ENCODE measurements at places on chromosomes 6 and 20.
A peak's percentile ranks its signal among the peaks of the same experiment; 100 is the strongest.

GRCh38 chr6:118768904-118769325 lies 117.5 kb upstream of the CEP85L start:
- peak; percentile 8 for DNase-seq

GRCh38 chr6:67687396-67687795 lies 947.7 kb upstream of the ADGRB3 start:
- no peak for DNase-seq

- no peak for DNase-seq
These were observed 42.0 kb upstream of the KIF16B start for GRCh38 chr20:16615199-16615598.

- DNase-seq = no peak
These were observed 30.7 kb downstream of the ADGRG6 start for GRCh38 chr6:142332393-142333098.

DNA sequence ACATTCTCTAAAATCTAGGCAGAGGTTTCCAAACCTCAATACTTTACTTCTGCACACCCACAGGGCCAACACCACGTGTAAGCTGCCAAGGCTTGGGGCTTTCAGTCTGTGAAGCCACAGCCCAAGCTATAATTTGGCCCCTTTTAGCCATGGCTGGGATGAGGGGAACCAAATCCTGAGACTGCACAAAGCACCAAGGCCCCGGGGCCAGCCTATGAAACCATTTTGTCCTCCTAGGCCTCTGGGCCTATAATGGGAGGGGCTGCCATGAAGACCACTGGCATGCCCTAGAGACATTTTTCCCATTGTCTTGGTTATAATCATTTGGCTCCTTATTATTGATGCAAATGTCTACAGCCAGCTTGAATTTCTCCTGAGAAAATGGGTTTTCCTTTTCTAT lies 513.0 kb upstream of the ADGRB3 start:
- DNase-seq = no peak

- DNase-seq = no peak
These were observed 35.4 kb downstream of the GCNT2 start for GRCh38 chr6:10556589-10556988.

- DNase-seq = no peak
These were observed 96.8 kb downstream of the PSMG4 start for GRCh38 chr6:3355358-3356055.

DNA sequence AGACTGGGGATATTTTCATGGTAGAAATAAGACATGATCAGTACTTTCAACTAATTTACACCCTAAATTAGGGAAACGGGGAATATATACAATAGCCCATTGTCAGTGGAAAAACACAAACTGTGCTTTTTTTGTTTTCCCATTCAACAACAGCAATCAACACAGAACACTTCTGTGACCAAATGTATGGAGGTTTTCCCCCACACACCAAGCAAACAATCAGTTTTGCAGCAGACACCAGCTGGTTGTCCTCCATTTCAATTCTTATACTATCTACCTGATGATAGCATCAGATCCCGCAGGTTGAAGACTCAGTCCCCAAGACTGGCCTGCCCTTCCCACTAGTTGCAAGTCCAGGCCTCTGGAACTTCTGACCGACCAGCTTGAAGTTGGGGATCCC lies 4.5 kb downstream of the HINT3 start:
- no peak for DNase-seq

DNA sequence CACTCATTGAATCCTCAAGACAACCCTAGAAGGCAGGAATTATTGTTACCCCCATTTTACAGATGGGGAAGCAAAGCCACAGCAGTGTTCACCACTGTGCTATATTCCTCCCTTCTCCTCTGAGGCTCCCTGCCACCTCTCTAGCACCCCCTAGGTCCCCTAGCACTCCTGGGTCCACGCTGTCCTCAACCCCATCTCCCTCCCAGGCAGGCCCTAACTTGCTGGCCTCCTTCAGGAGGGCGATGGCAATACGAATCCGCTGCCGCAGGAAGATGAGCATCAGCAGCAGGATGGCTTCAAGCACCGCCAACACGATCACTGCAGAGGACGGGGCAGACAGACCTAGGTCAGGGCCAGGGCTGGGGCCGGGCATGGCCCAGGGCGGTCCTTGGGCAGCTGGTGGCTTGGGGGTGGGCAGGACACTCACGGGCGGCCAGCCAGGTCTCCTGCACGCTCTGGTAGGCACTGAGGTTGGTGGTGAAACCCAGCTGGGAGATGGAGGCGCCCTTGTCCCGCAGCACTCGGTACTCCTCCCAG lies 7.8 kb upstream of the NEU1 start:
- no peak for DNase-seq

GRCh38 chr6:110467566-110468140 lies 8.8 kb downstream of the SLC22A16 start:
- DNase-seq = no peak

DNA sequence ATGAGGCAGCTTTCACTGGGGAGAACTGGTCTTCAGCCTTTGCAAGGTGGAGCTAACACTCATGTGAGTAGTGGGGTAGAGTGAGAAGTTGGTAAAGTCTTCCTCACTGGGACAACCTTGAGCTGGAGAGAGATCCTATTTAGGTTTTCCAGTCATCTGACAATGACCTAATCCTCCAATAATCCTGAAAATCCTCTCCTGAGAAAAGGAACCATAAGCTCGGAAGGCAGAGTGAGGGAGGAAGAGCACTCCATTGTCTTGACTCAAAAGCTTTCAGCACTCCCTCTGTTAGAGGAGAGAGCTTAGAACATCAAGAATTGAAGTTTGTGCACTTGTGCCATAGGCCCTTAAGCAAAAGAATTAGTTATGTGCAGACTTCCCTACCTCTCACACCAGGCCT lies 77.8 kb downstream of the TRAM2 start:
- no peak for DNase-seq

DNA sequence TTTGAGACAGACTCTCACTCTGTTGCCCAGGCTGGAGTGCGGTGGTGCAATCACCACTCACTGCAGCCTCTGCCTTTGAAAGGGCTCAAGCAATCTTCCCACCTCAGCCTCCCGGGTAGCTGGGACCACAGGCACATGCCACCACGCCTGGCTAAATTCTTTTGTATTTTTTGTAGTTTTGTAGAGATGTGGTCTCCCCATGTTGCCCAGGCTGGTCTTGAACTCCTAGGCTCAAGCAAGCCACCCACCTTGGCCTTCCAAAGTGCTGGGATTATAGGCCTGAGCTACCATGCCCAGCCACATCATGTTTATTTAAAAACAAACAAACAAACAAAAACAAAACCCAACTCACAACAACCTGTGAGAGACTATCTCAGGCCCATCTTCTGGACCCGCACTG lies 29.7 kb upstream of the APCDD1L start:
- DNase-seq = no peak

All from activated T-cell treated with anti-CD3 and anti-CD28 coated beads for 24 hours (primary cell).